ENCODE measurements at places on chromosomes 2 and 18. TPM values are rescaled to one million over a fixed set of nuclear protein-coding genes. Genes with fewer than 3 reads are reported as not detected.

GRCh38 chr2:176744146-176744545 lies 468.4 kb upstream of the HNRNPA3 start:
- no peak overlapping the region for H3K27ac ChIP-seq
- H3K36me3 ChIP-seq = no peaks in the 10 kb centered on the region
- H3K4me3 ChIP-seq = no peak overlapping the region
- no peak for DNase-seq
- H3K4me1 ChIP-seq = no peaks in the 10 kb centered on the region

DNA sequence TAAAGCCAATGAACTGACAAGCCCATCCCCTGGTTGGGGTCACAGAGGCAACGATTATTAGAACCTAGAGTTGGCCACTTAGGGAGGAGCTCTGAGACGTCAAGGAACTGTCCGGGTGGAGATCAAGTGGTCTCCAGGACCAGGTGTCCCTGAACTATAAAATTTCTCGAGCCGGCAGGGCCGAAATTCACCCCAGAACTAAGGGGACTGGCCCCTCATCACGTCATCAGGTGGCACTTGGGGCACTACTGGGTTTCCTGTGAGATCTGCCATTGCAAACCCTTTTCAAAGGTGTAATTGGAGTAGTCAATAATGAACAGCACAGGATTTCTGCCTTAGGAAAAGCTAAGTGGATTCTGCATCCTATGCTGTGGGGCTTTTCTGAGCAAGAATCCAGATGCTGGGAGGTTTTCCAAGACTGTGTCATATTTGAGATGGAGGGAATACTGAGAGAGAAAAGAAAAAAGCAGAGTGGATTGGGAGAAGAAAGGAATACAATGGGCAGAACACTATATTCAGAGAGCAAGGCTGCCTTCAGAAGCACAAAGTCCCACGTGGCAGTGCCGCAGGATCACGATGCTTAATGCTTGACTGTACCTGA lies 113.6 kb downstream of the ALPK2 start:
- no peaks in the 10 kb centered on the region for H3K4me1 ChIP-seq
- H3K36me3 ChIP-seq = peaks cover 61% of the 10 kb centered on the region
- no peak overlapping the region for H3K4me3 ChIP-seq
- H3K27me3 ChIP-seq = no peaks in the 10 kb centered on the region
- H3K27ac ChIP-seq = peak overlapping the region; percentile 73

DNA sequence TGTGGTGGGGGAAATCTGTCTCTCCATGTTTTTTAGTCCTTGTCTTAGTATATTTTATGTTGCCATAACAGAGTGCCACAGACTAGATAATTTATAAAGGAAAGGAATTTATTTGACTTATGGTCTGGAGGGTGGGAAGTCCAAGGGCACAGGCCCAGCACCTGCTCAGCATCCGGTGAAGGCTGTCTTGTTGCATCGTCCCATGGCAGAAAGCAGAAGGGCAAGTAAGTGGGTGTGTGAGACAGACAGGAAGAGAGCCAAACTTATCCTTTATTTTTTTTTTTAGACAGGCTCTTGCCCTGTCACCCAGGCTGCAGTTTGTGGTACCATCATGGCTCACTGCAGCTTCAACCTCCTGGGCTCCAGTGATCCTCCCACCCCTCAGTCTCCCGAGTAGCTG lies 98.1 kb downstream of the HS1BP3 start:
- no peaks in the 10 kb centered on the region for H3K36me3 ChIP-seq
- no peaks in the 10 kb centered on the region for H3K27me3 ChIP-seq
- no peak for DNase-seq
- H3K4me1 ChIP-seq = no peaks in the 10 kb centered on the region
- H3K27ac ChIP-seq = no peak overlapping the region

DNA sequence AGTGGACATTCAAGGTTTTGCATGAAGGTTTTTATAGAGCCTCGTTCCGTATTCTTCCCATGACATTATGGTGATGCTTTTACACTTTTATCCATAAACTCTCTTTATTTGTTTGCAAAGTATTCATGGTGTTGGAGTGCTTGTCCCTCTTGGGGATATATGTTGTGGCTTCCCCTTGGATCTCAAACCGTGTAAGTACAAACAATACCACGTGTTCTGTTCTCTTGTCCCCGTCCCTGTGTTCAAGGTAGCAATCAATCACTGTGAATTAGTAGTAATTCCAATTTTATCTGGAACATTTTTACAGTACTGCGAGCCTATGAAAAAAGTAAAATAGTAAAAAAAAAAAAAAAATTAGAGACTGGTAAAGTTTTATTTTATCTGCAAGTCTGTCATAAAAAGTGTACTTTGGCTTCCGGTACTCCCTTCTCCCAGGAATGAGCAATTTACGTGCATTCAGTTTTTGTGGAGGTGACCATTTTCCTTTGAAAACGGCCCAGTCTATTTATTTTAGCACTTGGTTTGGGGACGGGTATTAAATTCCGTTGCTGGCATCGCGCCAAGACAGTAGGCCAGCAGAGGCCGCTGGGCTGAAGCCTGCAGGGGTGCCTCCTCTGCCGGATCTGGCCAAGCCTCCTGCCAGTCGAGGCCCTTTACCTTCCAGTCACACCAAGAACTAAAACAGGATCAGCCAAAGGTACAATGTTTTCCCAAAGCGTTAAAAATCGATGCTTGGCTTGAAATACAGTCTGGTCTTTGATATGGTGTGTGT lies 175.7 kb downstream of the SOCS6 start:
- H3K4me1 ChIP-seq = no peaks in the 10 kb centered on the region
- H3K4me3 ChIP-seq = peak overlapping the region; percentile 26
- DNase-seq = peak; percentile 78
- H3K27ac ChIP-seq = no peak overlapping the region
- no peaks in the 10 kb centered on the region for H3K36me3 ChIP-seq
- H3K27me3 ChIP-seq = no peaks in the 10 kb centered on the region

DNA sequence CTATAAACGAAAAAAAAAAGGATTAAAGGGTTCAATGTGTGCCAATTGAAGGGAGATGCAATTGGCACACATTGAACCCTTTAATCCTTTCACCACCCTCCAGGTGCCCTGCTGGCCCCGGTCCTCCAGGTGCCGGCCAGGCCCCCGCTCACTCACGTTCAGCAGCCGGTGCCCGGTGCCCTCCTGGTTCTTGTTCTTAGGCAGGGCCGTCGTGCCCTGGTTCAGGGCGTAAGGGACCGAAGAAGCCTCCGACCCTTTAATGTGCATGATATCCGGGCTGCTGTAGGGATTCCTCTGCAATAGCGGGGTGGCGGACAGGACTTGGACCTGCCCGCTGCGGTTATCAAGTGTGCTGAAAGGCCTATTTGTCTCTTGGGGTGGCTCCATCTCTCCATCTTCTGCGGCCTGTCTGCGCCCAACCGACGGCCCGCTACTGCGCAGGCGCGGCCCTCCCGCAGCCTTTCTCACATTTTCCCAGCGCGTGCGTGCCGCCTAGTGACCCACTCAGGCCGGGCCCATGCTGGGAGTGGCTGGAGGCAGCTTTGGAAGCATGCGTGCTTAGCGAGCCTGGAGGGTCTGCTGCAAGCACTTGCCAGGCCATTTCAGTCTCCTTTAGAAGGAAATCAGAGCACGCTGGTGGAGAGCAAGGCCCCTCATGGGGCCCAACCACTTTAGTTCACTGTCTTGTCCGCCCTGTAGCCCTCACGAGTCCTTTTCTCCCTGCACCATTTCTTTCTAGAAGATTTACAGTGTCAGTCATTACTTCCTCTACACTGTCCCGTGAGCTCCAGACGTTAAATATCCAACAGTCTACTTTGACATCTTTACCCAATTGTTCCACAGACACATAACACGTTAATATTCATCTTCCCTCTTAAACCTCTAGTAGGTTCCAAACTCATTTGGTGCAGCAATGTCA lies 24.3 kb downstream of the TMEM237 start:
- no peak overlapping the region for H3K4me3 ChIP-seq
- no peak for DNase-seq
- peaks cover under 1% of the 10 kb centered on the region for H3K36me3 ChIP-seq
- H3K27me3 ChIP-seq = no peaks in the 10 kb centered on the region
- H3K27ac ChIP-seq = no peak overlapping the region

GRCh38 chr18:66105016-66105415 lies 354.2 kb downstream of the CDH7 start:
- H3K36me3 ChIP-seq = no peaks in the 10 kb centered on the region
- H3K27me3 ChIP-seq = no peaks in the 10 kb centered on the region

- H3K27me3 ChIP-seq = no peaks in the 10 kb centered on the region
- DNase-seq = no peak
- H3K36me3 ChIP-seq = no peaks in the 10 kb centered on the region
These were observed 2.1 kb upstream of the SKA1 start for GRCh38 chr18:50372743-50373142.

DNA sequence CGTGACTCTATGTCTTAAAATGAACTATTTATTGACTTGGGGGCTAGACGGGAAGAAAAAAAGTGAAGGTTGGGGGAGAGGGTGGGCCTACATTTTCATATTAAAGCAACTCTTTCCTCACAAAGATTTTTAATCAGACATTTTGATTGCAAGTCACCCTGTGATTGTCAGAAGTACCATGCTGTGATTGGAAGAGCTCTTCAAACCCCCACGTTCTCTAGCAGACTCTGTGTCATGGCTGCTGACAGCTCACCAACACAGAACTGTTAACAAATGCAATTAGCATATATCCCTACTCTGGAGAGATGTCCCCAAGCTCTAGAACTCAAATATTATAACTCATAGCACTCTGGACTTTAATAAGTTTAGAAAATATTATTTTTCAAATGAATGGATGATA lies 428.4 kb upstream of the DCC start:
- no peak for DNase-seq
- no peak overlapping the region for H3K27ac ChIP-seq
- H3K36me3 ChIP-seq = no peaks in the 10 kb centered on the region
- H3K27me3 ChIP-seq = no peaks in the 10 kb centered on the region
- no peaks in the 10 kb centered on the region for H3K4me1 ChIP-seq
- no peak overlapping the region for H3K4me3 ChIP-seq

- H3K27me3 ChIP-seq = no peaks in the 10 kb centered on the region
- no peak overlapping the region for H3K27ac ChIP-seq
- no peaks in the 10 kb centered on the region for H3K4me1 ChIP-seq
- peaks cover 52% of the 10 kb centered on the region for H3K36me3 ChIP-seq
- DNase-seq = no peak
These were observed 92.7 kb downstream of the XRCC5 start for GRCh38 chr2:216201692-216202306.

GRCh38 chr2:67954093-67954748 lies 108.6 kb downstream of the C1D start:
- no peak overlapping the region for H3K27ac ChIP-seq
- H3K27me3 ChIP-seq = no peaks in the 10 kb centered on the region
- H3K4me1 ChIP-seq = no peaks in the 10 kb centered on the region
- no peak overlapping the region for H3K4me3 ChIP-seq
- H3K36me3 ChIP-seq = no peaks in the 10 kb centered on the region
- DNase-seq = no peak

GRCh38 chr2:100606332-100606725 lies 43.5 kb downstream of the PDCL3 start:
- H3K27me3 ChIP-seq = no peaks in the 10 kb centered on the region
- H3K4me3 ChIP-seq = no peak overlapping the region
- no peaks in the 10 kb centered on the region for H3K36me3 ChIP-seq

DNA sequence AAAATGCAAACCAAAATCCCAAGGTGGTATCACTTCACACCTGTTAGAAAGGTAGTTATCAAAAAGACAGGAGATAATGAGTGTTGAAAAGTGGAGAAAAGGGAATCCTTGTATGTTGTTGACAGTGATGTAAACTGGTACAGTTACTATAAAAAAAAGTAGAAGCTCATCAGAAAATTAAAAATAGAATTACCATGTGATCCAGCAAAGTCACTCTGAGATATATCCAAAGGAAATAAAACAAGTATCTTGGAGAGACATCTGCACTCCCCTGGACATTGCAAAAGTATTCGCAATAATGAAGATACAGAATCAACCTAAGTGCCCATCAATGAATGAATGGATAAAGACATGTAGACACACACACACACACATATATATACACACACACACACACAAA lies 208.3 kb upstream of the PIEZO2 start:
- H3K27ac ChIP-seq = no peak overlapping the region
- no peaks in the 10 kb centered on the region for H3K4me1 ChIP-seq
- DNase-seq = no peak

Gene C2orf81
- total RNA-seq = 7.6 TPM

Gene KCNG3
- 0.27 TPM for total RNA-seq

Gene NGEF
- 2.1 TPM for total RNA-seq
